Stimulated activated CD8-positive, alpha-beta memory T cell treated with anti-CD3 and anti-CD28 coated beads, Interleukin-4, amount 100 ng/mL, for 4 hours (primary cell): ENCODE measurements at places on chromosomes 5 and 9.

DNA sequence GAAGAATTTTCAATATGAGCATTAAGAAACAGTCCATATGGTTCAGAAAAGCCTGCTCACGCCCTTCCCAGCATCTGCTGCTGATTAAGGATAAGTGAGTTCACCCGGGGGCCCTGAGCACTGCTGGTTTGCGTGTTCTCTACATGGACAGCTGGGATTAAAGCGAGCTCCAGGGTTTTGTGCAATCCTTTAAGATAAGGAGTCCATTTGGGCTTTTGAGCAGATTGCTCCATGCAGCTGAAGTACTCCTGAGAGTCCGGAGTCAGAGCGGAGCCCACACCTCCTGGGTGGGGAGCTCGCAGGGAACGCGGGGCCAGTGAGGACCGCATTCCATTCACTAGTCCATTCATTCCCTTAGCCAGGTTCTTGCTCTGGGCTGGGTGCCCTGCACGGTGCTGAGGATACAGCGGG lies 149.3 kb upstream of the COL5A1 start:
- DNase-seq, result no peak

- DNase-seq, result no peak
These were observed 137.8 kb downstream of the CEP120 start for GRCh38 chr5:123285122-123286023.

DNA sequence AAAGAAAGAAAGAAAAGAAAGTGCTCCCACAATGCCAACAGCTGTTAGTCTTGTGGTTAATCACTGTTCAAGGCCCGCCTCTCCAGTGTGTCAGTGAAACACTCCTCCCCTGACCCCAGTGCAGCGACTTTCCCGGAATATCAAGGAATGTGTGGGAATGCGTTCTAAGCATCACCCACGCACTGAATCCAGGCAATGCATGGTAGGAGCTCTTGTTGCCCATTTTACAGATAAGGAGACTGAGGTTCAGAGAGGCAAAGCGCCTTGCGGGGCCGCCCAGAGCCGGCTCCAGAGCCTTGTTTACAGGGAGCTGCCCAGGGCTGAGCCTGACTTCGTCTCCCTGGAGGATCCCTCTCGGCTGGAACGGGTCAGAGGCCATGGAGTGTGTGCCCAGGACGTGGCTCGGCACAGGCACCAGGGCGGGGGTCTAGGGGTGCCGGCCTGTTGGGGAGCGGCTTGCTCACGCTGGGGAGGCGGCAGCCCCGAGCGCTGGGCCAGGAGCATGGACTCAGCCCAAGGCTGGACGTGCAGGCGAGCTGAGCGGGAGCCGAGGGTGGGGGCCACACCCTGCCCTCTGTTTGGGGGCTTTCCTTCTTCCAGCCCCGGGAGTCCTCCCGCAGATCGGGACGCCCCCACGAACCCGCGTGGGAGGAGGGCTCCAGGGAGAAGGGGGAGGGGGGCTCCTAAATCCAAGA lies 823 bp downstream of the ST6GALNAC6 start:
- no peak for DNase-seq

DNA sequence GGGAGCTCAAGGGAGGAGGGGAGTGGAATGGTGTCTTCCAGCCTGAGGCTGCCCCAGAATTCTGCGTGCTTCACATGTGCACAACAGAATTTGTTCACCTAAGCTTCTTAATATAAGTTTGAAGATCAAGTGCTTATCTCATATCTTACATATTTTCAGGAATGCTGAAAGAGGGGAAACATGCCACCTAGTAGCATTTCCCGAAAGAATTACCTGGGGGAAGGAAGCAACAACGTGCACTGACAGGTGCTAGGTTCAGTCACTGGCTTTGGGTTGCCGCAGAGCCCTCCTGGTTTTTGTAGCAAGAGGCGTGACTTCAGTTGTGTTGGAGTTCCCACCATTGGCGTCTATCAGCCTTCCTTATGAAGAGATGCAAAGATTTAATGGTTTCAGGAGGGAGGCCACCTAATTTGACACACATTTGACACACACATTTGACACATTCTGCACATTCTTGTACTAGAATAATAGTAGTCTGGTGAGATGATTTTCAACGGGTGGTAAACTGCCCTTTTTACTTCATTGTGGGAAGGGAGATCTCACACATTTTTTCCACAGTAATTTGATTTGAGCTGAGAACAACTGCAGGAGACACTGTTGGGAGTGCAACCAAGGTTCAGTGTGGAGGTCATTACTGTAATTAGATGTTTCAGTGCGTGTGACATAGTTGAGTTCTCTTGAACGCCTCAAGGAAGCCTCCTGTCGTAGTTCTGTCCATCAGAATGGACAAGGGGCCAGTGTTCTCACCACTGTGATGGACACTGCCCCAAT lies 481.3 kb downstream of the CCDC171 start:
- DNase-seq, result no peak

GRCh38 chr5:40022057-40022456 lies 597.3 kb upstream of the DAB2 start:
- no peak for DNase-seq

- no peak for DNase-seq
These were observed 45.6 kb upstream of the TLE4 start for GRCh38 chr9:79526149-79526672.

- DNase-seq, result no peak
These were observed 164.6 kb upstream of the MEF2C start for GRCh38 chr5:89047571-89047970.

DNA sequence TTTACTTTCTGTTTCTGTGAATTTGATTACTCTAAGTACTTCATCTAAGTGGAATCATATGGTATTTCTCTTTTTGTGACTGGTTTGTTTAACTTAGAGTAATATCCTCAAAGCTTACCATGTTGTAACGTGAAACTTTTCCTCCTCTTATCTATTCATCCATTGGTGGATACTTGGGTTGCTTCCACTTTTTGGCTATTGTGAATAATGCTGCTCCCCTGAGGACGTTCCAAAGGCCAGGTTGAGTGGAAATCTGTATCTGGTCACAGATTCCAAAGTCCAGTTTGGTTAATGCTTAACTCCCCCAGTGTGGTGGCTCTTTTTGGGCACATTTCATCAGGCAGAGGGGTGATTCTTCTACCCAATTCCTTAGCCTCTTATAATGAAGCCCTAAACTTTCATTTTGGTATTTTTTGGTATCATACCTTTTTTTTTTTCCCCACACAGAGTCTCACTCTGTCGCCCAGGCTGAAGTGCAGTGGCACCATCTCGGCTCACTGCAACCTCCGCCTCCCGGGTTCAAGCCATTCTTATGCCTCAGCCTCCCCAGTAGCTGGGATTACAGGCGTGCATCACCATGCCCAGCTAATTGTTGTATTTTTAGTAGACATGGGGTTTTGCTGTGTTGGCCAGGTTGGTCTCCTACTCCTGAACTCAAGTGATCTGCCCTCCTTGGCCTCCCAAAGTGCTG lies 65.4 kb downstream of the CMYA5 start:
- no peak for DNase-seq

DNA sequence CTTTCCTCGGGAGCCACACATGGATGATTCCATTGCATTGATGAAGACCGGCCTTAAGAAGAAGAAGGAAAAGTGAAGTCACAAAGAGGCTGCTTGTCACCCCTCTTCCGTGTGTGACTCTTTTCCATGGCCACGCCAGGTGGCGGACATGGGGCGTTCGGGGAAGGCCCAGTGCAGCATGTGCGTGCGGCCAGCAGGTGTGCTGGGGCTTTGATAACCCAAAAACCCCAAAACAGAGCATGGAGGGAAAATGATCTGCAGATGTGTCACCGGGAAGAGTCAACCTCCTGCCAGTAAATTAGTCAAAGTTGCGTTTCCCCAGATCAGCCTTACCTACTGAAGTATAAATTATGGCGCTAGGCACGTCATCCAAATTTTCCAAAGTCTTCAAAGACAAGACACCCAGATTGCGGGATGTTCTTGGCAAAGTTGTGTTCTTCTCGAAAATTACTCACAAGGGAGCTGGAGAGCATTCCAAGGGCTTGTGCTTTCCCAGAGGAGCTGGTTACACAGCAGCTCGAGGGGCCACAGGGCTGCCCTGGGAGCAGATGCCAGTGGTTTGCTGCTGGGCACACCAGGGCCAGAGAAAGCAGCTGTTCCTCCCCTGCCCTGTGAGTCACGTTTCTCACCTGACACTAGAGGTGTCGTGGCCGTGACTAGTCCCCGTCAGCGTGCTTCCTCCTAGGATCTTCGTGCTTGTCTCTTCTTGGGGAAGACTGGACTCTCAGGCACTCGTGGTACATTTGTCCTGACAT lies 53.9 kb downstream of the IRX2 start:
- no peak for DNase-seq

DNA sequence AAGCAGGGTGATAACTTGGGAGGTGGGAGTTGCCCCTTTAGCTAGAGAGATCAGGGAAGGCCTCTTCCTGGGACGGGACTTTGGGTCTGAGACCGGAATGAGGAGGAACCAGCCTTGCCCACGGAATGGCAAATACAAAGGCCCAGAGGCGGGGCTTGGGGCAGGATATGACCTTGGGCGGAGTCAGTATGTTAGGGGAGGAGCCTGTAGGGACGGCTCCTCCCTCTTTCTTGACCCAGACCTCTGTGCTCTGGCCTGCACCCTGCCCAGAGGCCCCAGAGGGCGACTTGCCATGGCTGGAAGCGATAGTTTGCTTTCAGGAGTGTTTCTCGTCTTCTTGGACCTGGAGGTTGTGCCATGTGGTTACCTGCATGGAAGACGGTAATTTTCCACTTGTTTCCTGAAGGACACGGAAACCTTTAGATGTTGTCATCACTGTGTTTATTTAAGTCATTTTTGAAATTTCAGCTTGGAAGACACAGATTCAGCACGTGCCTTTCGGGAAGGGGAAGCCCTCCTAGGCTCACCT lies 85.6 kb downstream of the DAB2IP start:
- no peak for DNase-seq

GRCh38 chr5:168370831-168371230 lies 79.4 kb downstream of the WWC1 start:
- DNase-seq, result no peak

DNA sequence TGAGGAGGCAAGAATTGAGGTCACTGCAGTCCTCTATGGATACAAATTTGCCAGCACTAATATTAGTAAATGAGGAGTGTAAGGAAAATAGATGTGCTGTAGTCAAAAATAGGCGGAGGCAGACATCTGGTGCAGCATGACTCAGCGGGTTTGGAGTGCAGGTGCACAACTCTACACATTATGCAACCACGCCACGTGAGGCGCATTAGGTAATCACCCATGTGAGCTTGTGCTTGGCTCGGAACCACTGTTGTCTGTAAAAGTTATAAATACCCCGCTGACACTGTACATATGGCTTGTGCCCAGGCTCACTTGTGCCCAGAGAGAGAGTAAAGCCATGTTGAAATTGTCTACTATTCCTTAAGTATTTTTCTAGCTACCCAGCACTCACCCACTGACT lies 623.5 kb upstream of the NUDT12 start:
- no peak for DNase-seq

GRCh38 chr9:117028103-117028858 lies 341.2 kb downstream of the TRIM32 start:
- DNase-seq, result no peak

GRCh38 chr5:53473633-53474032 lies 6.8 kb upstream of the FST start:
- DNase-seq, result no peak

- no peak for DNase-seq
These were observed 42.3 kb downstream of the MACROH2A1 start for GRCh38 chr5:135356522-135357318.
